ENCODE measurements at places on chromosomes 3 and 15.

GRCh38 chr15:80789796-80790195 lies 10.6 kb downstream of the CEMIP start:
- no peak for DNase-seq

- no peak for DNase-seq
Measured at GRCh38 chr3:195596765-195597171, 13.0 kb upstream of the APOD start.

- no peak for DNase-seq
Measured at GRCh38 chr15:31374489-31374888, 47.9 kb downstream of the KLF13 start.

DNA sequence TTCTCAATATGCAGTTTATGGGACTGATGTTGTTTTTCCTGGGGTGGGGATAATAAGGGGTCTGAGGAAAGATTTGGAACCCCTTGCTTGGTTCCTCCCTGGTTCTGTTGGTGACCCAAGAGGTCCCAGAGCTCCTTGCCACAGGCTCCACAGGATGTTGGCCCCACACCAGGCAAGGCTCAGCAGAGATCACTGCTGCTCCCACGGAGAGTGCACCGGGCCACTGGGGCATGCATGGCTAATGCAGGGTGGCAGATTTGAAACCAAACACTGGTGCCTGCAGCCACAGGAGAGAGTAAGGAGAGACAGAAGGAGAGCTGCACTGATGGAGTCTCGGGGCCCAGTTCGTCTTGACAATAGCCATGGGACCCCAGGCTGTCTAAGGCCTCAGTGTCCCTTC lies 2.5 kb downstream of the FAM107A start:
- no peak for DNase-seq

- DNase-seq, result no peak
Measured at GRCh38 chr3:14151471-14152083, 26.7 kb downstream of the TMEM43 start.

DNA sequence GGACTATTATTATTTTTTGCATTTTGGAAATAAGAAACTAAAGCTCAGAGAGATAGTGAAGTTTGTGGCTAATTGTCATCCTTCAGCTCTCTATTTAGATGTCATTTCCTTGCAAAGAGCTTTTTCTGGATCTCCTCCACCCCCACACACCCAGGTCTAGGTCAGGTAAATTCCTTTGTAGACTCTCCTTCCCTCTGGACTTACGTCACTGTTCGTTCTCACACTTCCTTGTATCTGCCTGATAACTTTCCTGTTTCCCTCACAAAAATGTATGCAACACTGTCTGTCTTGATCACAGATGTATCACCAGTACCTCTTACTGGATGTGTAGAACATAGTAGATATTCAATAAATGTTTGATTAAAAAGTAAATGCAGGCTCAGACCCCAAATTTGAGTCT lies 6.1 kb upstream of the MB21D2 start:
- no peak for DNase-seq

- DNase-seq, result no peak
Measured at GRCh38 chr15:29360152-29360551, 90.5 kb upstream of the NSMCE3 start.

DNA sequence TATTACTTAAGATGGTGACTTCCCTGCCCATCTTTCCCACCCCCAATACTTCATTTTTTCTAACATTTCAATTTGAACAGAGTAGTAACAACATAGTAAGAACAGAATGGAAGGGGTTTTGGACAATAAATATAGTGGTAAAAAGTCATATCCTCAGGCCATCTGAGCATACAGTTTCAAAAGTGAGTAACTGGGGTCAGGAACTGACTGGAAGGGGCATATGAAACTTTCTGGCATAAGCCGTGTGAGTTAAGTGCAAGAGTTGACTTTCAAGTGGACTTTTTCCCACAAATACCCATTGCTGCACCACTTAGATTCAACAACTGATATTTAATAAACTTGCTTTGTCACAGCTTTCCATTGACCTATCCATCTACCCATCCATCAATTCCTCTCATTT lies 153.5 kb upstream of the IL12A start:
- DNase-seq, result no peak

DNA sequence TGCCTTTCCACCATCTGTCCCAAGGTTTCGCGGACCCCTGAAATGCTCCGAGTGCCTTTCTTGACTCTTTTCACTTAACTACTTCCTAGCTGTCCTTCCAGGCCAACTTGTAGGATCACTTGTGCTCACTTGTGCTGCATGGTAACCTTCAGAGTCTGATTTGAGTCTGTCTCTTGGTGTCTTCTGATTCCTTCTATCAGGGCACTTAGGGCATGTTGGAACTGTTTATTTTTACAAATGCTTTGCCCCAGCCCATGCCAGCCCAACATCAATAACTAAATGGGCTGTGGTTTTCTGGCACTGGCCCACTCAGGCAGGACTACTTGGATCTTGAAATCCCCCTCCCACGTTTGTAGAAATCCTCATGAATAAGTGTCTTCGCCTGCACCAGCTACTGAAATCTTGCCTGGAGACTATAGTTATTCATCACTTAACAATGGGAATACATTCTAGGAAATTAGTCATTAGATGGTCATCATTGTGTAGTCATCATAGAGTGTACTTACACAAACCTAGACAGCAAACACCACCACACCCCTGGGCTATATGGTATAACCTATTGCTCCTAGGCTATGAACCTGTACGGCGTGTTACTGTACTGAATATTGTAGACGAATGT lies 123.1 kb upstream of the STRIT1 start:
- no peak for DNase-seq

DNA sequence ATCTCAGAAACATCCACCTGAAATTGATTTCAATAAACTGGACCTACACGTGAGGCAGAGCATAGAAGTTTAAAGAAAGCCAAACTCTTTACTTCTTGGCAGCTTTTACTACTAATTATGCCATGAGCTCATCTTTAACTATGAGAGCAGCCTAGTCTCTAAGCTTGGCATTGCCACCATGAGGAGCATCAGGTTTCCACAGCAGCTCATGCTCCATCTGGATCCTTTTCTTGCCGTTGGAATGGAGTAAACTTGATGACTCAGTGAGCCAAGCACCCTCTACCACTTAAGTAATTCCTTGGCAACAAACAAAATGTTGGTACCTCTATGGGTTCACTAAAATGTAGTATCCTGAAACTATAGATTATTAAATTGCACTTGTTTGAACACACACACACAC lies 583.2 kb downstream of the EPHA3 start:
- DNase-seq, result no peak

- no peak for DNase-seq
Measured at GRCh38 chr3:175349168-175349567, 490.0 kb downstream of the NAALADL2 start.

DNA sequence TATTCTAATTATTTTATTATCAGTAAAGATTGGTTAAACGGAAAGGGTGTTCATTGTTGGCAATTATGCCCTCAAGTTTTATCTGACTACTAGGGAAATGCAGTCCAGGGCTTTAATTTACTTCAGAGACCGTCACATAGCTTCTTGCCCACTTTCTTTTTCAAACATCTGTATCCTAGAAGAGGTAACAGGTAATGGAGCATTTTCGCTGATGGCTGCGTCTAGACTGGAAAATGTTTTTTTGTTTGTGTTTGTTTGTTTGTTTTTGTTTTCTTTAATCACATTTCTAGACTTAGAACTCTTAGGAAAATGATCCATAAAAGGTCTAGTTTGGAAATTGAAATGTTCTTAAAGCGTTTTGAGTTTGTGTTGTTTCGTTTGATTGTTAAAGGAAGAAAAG lies 71.4 kb downstream of the ANXA2 start:
- no peak for DNase-seq

DNA sequence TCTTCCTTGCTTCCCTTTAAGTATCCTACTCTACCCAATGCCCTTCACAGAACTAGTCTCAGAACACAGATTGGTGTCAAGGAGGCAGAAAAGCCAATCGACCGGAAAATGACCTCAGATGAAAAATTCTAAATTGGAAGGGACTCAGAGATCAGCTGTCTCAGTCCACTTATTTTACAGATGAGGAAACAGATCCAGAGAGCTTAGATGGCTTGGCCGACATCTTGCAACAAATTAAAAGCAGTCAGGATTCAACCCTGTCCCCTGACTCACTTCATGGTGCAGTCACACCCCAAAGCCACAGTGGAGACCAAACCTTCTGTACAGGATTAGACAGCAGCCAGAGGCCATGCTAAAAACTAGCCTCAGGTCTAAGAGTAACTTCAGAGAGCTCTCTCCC lies 169.3 kb upstream of the BHLHE40 start:
- no peak for DNase-seq

- DNase-seq, result no peak
Measured at GRCh38 chr15:73395671-73396070, 26.9 kb upstream of the HCN4 start.

GRCh38 chr15:47296881-47297280 lies 420.4 kb upstream of the SEMA6D start:
- DNase-seq, result no peak

DNA sequence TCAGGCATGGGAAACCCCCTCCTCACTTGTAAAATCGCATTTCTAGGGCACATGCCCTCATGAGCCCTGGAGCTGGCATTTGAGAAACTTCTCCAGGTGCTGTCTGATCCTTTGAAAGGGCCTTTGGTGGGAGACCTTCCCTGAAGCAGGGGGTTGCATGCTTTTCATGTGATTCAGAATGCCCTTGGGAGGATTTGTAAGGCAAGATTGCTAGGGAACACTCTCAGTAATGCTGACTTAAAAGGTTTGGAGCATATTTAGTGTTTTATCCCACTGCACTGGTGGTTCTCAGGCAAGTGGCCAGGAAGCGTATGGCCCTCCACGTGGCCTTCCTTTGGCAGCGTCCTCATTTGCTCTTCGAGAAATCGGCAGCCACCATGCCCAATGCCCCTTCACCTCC lies 164.1 kb downstream of the ARRDC4 start:
- no peak for DNase-seq

DNA sequence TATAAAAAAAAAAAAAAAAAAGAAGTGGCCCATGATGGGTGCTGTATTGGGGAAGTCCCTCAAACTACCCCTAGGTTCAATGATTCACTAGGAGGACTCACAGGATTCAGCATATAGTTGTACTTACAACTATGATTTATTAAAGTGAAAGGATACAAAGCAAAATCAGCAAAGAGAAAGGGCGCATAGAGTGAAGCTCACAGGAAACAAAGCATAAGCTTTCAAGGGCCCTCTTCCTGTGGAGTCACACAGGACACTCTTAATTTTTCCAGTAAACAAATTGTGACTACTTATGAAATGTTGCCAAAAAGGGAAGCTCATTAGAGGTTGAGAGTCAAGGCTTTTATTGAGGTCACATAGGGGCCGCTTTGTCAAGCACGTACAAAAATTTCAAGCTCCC lies 153.7 kb upstream of the GAP43 start:
- no peak for DNase-seq

GRCh38 chr3:73586190-73586589 lies 38.6 kb downstream of the PDZRN3 start:
- DNase-seq, result no peak

DNA sequence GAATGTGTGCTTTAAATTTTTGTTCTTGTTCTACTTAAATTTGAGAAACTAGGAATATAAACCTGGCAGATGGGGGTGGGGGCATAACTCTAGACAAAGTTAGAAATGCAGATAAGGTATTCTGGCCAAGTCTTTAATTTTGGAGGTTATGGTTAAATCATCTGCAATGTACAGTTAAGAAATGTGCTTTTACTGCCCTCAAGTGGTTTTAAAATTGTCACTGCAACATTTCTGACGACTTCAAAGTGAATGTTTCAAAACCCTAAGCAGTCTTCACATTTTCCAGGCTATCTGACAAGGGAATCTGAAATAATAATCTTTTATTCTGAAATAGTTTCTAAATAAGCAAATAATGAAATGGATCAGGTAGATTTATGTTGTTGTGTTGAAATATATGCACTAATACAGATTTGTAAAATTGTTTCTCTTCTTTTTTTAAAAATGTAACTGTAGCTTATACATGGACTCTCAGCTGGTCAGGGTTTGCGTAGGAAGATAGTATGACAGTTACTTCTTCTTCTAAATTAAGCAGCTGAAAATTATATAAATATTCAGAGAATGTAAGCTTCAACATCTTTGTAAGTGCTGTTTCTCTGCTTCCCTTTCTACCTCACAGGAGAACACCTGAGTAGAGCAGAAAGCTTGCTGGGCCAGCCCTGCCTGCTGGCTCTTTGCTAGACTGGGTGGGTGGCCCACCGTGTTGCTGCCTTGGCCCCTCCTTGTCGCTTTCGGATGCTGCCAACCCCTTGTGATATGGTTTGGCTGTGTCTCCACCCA lies 45.0 kb downstream of the SUCNR1 start:
- peak; percentile 56 for DNase-seq

- no peak for DNase-seq
Measured at GRCh38 chr3:42639192-42639591, 14.3 kb upstream of the ZBTB47 start.

DNA sequence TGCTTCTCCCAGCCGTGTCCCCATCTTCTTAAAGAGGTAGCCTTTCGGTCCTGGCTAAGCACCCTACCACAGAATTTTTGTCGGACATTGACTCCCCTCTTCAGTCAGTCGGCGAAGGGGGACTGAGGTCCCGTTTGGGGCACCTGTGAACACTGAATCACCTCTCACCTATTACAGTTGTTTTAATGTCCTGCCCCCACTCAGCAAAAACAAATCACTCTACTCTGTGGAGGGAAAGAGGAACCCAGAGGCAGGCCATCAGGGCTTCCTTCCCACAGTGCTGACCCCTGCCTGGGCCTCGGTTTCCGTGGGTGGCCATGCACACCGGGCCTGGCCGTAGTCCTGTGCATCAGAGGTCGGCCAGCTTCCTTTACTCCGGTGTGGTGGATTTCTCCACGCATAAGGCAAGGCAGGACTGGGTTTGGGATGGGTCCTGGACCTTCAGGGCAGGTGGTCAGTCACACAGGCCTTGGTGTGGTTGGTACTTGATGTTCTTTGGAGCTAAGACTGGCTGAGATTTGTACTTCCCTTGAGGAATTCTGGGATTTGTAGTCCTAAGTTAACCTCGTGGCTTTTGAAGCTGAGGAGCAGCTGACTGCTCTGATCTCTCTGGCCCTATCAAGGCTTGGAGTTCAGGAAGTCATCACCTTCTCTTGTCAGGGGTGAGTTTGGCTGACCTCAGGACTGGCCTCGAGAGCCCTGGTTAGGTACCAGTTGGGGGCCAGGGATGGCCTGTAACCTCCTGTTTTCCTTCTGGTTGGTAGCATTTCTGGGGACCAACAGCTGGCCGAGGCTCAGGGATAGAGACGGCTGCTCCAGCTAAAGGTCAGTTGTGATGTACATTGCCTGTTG lies 627 bp upstream of the FAM131A start:
- peak; percentile 26 for DNase-seq

- no peak for DNase-seq
Measured at GRCh38 chr15:84826369-84826823, 9.2 kb downstream of the ALPK3 start.

- no peak for DNase-seq
Measured at GRCh38 chr3:159210336-159210735, 408.5 kb downstream of the MFSD1 start.
